GM18507 (cell line): ENCODE measurements at places on chromosomes 1 and 21.

- no peak for DNase-seq
These were observed 44.2 kb downstream of the MTF2 start for GRCh38 chr1:93123201-93123783.

DNA sequence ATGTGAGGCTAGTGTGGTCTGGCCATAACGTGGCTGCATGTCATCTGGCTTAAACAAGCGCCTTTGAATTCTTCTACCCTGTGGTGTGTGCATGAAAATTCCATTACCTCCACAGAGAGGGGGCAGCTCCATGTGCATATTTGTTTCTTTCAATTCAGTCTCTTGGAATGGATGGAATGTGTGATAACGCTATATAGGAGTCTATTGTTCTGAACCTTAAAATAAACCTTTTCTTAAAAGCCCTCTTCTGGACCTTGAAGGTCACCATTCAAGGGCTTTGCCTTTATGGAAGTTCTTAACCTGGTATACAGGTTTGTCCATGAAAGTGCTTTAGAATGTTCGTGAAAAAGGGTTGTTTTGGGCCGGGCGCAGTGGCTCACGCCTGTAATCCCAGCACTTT, 118.2 kb upstream of the ADGRL2 start:
- no peak for DNase-seq

DNA sequence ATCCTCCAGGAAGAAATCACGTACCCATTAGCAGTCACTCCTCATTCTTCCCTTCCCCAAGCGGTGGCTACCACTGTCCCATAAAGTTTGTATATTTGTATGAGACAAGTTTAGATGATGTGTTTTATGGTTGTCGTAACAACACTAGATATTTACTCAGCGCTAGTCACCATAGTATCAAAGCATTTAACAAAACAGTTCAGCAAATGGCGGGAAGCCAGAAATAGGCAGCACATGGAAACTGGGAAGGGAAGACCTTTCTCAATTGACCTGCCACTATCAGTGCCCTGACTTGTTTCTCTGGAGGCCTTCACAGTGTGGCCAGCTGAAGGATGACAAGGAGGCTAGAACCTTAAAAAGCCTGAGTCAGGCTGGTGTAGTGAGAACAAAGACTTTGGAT, 31.1 kb downstream of the CNST start:
- DNase-seq = no peak

GRCh38 chr1:42055061-42055460, 98.1 kb upstream of the GUCA2B start:
- DNase-seq = no peak

GRCh38 chr1:106956721-106957120, 99.8 kb upstream of the PRMT6 start:
- DNase-seq = no peak

GRCh38 chr1:8625981-8626898, 191.2 kb downstream of the RERE start:
- no peak for DNase-seq

GRCh38 chr1:37338658-37339057, 135.7 kb upstream of the ZC3H12A start:
- DNase-seq = no peak

- DNase-seq = no peak
These were observed 31.3 kb upstream of the CLCA4 start for GRCh38 chr1:86515597-86515996.

GRCh38 chr21:24870633-24871032, 736.6 kb downstream of the MRPL39 start:
- no peak for DNase-seq

- no peak for DNase-seq
These were observed 486.1 kb upstream of the LRRC7 start for GRCh38 chr1:69081668-69082067.

DNA sequence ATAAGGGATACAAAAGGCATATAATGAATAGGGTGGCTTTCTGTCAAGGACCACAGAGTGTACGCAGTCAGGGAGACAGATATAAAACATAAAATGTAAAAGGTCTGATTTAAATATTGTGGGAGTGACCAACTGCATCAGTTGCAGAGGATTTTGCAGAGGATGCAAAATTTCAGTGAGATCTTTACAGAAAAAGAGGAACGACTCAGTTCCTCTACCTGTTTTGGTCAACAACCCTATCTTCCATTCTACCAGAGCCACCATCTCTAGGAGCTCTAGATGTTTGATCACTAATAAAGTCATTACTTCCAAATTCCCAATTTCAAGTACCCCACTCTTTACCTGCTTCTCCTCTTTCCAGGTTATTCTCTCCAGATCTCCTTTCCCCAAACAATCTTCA, 16.5 kb downstream of the SOD1 start:
- DNase-seq = no peak

- no peak for DNase-seq
These were observed 1.5 kb upstream of the COX20 start for GRCh38 chr1:244833734-244834542.

DNA sequence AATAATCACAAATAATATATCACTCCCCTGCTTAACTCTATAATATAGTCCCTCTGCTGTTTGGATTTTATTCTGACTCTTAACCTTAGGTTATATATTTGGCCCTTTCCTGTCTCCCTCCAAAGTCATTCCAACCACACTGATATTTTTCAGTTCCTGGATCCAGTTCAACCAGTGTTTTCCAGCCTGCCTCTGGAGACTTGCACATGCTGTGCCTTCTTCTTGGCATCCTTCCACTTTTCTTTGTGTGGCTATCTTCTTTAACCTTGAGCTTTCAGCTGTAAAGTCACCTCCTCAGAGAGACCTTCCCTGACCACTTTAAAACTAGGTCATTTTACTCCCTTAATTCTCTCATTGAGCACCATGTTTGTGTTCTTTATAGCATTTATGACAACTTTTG, 19.4 kb downstream of the CERS2 start:
- DNase-seq = no peak

GRCh38 chr1:53410100-53410541, 49.1 kb upstream of the DMRTB1 start:
- DNase-seq = no peak

GRCh38 chr1:17011092-17011438, 663 bp downstream of the ATP13A2 start:
- no peak for DNase-seq

- no peak for DNase-seq
These were observed 239.6 kb upstream of the FGGY start for GRCh38 chr1:59057211-59057694.

GRCh38 chr1:181984006-181984405, 77.5 kb downstream of the ZNF648 start:
- no peak for DNase-seq

DNA sequence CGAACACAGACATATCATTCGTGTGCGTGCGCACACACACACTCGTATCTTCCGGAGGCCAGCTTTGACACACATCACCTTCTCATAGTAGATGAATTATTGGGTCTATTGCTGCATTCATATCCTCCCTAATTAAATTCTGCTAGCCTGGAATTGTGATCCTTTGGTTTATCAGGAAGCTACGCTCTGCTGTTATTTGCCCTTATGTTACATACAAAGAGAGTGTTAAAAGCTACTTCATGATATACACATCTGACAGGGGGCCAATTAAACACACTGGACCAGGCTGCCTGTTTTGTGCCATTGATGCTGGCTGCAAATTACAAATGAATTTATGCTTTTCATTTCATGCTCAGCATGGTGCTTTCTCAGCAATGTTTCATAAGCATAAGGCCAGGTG, 252.0 kb downstream of the RHOU start:
- DNase-seq = no peak

GRCh38 chr1:8094481-8095241, 68.6 kb upstream of the ERRFI1 start:
- DNase-seq = no peak

- no peak for DNase-seq
These were observed 3.0 kb downstream of the PPP1R15B start for GRCh38 chr1:204408602-204409001.

- DNase-seq = no peak
These were observed 159.9 kb upstream of the JUN start for GRCh38 chr1:58943776-58944175.

GRCh38 chr1:201562659-201563405, 23.9 kb downstream of the NAV1 start:
- DNase-seq = no peak

GRCh38 chr1:201647722-201648065, 108.8 kb downstream of the NAV1 start:
- DNase-seq = no peak

DNA sequence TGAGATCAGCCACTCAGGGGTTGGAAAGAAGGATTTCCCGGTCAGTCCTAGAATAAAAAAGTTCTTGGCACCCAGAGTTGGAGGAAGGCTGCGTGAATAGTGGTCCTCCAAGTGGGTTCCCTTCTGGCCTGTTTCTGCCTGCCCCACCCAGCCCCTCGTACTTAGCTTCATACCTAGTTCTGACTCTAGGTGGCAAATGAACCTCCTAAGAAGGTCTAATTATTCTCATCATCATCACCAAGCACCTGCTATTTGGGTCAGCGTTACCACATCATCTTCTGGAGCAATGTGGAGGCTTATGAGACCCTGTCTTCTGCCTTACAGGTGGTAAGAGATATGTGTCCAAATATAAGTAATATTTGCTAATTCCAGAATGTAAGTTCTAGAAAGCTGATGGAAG, 35.9 kb upstream of the NFASC start:
- DNase-seq = no peak

DNA sequence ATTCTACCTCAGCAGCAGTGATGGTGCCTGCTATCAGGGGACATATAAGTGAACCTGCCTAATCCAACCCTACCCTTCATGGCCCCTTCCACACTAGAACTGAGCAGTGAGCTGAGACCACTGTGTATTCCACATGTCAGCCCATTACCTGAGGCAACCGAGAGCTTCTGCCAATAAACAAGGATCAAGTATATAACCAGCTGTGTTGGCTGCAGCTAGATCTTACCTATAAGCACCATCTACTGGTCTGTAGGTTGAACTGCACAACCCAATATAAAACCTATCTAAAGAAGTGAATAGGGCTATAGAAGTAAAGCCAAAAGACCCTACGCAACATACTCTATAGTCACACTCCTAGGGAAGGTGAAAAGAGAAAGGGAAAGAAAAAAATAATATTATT, 376.9 kb downstream of the HHIPL2 start:
- DNase-seq = no peak

GRCh38 chr1:37714689-37715088, 22.4 kb downstream of the CDCA8 start:
- no peak for DNase-seq

GRCh38 chr1:193392686-193393085, 206.3 kb upstream of the B3GALT2 start:
- no peak for DNase-seq
